ENCODE measurements at places on chromosomes 1 and 21.

GRCh38 chr21:36518883-36519492, 39.1 kb upstream of the CLDN14 start:
- DNase-seq = no peak

DNA sequence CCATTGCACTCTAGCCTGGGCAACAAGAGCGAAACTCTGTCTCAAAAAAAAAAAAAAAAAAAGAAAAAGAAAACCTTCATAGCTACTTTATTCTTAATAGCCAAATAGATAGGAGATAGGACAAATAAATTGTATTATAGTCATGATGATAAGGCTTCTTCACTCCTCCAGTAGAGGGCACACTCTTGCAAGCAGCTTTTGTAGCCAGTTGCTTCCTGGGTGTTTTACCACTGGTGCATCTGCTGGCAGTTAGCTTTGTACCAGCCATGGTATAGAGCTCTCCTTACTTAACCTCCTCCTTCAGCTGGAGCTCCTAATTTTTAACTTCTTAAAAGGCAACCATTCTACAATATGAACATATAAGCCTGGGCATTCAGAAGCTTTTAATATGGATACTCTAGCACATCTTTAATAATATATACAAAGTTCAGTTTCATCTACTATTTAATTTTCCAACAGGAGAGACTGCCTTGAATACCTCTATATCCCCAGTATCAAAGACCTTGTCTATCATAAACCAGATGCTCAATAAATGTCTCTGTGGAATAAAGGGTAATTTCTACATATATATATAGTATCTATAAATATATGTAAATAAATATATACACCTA, 35.8 kb downstream of the EVI5 start:
- no peak for DNase-seq

GRCh38 chr1:100130552-100131077, 2.1 kb downstream of the SASS6 start:
- no peak for DNase-seq

DNA sequence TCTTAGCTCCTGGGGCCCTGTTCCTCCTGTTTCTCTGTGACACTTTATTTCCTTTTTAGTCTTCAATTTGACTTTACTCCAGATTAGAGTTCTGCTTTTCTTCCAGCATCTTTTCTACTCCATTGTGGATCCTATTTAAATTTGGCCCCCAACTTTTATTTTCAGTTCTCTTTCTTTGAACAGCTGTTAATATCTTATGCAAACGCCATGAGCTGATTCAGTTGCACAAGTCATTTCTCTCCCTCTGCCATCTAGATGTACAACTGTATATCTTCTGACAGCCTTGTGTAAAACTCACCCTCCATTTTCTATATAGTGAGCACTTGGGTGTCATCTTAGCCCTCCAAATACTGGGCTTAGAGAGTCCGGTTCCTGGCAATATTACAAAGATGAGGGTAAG, 42.2 kb downstream of the SPATA17 start:
- DNase-seq = no peak

DNA sequence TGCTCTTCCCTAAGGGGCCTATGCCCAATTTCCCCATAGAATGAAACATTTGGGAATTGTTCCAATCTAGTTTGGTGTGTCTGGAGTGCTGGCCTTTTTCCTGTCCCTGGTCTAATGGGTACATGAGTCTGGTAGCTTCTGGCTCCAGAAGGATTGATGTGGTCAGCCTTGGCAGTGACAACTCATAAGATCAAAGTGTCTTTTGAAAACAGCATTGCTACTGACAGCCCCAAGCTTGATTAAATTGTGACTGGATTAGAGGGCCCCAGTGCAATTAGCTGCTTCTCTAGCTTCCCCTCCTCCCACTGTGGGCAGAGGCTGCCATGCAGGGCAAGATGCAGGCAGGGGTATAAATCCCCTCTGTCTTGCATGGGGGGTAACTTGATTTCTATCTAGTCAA, 130.9 kb downstream of the UCK2 start:
- DNase-seq = no peak

- DNase-seq = no peak
Observed at GRCh38 chr1:42947965-42948732, 10.5 kb downstream of the SLC2A1 start.

DNA sequence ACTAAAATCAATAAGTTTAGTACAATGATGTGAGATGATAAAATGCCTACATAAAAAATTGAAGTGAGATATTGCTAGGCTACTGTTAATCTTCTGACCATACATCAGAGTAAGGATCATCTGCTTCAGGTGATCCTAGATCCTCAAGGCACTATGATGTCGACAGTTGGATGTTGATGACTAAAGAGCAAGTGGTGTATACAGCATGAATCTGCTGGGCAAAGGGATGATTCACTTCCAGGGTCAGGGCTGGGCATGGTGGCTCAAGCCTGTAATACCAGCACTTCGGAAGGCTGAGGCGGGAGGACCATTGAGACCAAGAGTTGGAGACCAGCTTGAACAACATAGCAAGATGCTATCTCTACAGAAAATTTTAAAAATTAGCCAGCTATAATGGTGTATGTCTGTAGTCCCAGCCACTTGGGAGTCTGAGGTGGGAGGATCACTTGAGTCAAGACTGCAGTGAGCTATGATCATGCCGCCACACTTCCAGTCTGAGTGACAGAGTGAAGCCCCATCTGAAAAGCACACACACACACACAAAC, 24.6 kb downstream of the NUF2 start:
- DNase-seq = no peak

- DNase-seq = no peak
Observed at GRCh38 chr1:175095978-175096607, 28.5 kb downstream of the TNN start.

DNA sequence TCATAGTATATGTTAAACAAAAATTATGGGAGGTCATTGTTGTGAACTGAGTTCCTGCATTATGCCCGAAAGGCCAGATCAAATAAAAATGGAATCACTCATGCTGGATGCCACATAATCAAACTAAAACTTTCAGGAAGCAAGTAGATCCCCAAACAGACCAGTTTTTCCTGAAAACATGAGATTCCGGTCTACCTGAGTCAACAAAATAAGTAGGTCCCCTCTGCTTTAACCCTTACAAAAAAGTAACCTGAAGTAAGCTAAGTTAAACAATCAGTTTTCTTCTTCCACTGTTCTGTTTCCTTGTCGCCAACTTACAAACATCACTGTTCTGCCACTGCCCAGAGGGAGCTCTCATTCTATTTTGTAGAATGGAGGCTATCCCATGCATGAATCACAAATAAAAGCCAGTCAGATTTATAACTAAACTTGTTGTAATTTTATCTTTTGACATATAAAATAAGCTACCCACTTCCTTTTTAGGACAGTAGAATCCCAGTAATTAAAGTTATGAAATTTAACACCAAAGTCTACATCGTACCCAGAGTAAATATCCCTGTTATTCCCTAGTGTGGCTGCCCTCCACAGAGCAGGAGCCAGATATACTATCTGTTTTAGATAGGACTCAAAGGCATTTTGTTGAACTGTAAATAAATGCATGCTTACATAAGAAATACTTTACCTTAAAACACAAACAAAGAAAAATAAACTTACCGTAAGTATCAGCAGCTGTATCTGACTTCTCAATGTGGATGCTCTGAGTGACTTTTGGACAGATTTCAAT, 149.4 kb downstream of the TIAM1 start:
- DNase-seq = no peak

GRCh38 chr1:65092691-65093090, 55.3 kb upstream of the AK4 start:
- no peak for DNase-seq

GRCh38 chr1:82268826-82269225, 468.1 kb downstream of the ADGRL2 start:
- no peak for DNase-seq

- no peak for DNase-seq
Observed at GRCh38 chr1:7863756-7864328, 11.0 kb upstream of the UTS2 start.

GRCh38 chr1:208264469-208265121, 20.4 kb upstream of the PLXNA2 start:
- no peak for DNase-seq

DNA sequence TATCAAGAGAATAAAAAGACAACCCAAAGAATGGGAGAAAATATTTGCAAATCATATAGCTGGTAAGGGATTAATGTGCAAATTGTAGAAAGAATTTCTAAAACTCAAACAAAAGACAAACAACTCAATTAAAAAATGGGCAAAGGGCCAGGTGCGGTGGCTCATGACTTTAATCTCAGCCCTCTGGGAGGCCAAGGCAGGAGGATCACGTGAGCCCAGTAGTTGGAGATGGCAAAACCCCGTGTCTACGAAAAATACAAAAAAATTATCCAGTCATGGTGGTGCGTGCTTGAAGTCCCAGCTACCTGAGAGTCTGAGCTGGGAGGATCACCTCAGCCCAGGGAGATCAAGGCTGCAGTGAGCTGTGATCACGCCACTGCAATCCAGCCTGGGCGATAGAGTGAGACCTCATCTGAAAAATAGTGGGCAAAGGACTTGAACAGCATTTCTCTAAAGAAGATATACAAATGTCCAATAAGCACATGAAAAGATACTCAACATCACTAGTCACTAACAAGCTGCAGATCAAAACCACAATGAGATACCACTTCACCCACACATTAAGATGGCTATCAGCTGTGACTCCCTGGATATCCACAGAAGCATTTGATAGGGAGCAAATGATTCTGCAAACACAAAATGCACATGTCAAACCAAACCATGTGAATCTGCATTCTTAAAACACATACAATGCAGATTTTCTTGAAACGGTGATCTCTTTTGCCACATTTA, 20.9 kb downstream of the SLC30A1 start:
- no peak for DNase-seq

DNA sequence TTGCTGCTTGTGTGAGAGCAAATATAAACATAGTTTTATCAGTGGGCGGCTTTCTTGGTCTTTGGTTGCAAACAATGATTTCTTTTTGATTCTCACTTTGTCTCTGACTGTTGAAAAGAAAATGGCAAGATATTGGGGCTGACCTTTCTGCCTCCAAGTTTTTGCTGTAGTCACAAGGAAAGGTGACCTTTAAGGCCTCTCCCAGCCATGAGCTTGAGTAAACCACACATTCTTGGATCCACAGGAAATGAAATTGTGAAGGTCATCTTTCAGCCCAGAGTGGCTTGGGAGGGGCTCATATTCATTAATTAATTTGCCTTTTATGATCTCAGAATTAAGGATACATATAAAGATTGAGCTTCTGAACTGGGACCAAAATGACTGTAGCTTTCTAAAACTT, 241.6 kb downstream of the BACH1 start:
- no peak for DNase-seq

- peak; percentile 94 for DNase-seq
Observed at GRCh38 chr1:63522891-63523728, at the start of the genes EFCAB7 and ITGB3BP. Gene EFCAB7, plus strand, starts transcription at chr1:63523525. Its CDS starts 2,048 bp downstream, at chr1:63525573. Gene ITGB3BP, minus strand, starts transcription at chr1:63523225. Its CDS starts 92 bp downstream, at chr1:63523133.

DNA sequence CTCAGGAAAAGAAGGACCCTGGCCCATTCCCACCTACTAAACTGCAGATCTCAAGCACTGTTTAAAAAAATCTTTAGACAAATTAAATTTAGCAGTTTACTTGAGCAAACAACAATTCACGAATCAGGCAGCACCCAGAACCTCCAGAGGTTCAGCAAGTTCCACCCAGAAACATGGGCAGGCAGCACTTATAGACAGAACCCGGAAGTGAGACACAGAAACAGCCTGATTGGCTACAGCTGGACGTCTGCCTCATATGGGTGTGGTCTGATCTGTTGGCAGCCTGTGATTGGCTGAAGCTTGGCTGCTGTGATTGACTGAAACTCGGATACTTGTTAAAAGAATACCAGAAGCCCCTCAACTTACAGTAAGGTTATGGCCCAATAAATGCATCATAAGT, 34.7 kb upstream of the COL6A2 start:
- DNase-seq = no peak

- no peak for DNase-seq
Observed at GRCh38 chr1:93871366-93871765, 7.6 kb downstream of the DNTTIP2 start.

DNA sequence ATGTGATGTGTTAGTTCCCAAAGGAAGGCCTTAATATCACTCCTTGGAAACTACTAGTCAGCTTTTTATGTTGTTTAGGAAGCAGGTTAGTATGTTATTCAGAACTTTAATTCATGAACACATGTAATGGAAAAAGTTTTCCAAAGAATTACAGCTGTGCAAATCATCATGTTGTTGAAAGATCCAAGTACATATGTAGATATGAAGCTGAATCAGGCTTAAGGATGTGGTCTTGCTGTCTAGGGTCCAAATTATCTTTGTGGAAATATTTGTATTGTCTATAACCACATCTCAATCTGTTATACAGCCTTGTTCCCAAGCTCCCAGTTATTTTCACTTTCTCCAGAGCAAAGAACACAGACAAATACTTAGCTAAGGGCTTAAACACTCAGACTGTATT, 231.6 kb downstream of the TPR start:
- no peak for DNase-seq

- no peak for DNase-seq
Observed at GRCh38 chr21:45772180-45772579, 128.7 kb downstream of the PCBP3 start.

DNA sequence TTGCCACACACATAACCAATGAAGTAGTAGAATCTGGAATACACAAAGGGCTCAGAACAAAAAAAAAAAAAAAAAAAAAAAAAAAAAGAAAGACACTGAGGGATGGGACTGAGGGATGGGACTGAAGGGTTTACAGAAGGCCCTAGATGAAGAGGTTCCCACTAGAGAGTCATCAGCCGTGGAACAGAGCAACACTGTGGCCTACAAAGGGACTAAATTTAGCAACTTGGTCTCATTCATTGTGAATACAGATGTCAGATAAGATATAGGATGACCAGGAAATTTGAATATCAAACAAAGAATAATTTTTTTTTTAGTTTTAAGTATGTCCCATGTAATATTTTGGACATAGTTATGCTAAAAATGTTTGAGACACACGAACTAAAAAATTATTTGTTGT, 62.1 kb downstream of the GLUL start:
- DNase-seq = no peak

- no peak for DNase-seq
Observed at GRCh38 chr1:44973645-44974044, 12.8 kb downstream of the EIF2B3 start.

- no peak for DNase-seq
Observed at GRCh38 chr1:29210278-29211085, 20.3 kb downstream of the MECR start.

DNA sequence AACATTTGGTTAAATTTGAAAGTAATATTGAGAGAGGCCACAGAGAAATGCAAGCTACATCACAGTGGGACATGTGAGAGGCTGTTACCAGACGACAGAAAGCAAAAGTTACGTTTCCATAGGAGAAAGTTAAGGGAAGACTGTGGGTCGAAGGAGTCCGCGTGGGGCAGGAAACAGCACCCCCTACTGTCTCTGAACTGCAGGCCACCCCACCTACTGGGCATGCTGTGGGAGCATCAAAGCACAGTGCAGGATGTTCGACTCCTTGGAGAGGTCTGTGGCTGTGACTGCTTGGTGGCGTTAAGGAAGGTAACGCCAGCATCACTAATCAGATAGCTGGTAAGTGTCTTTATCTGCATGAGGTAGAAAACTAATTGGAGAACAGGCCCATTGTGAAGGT, 123.9 kb downstream of the PTBP2 start:
- DNase-seq = no peak
